ENCODE measurements at places on chromosomes 16 and 17.

- DNase-seq, result no peak
These were observed 502.9 kb downstream of the GRIN2A start for GRCh38 chr16:9679213-9679767.

DNA sequence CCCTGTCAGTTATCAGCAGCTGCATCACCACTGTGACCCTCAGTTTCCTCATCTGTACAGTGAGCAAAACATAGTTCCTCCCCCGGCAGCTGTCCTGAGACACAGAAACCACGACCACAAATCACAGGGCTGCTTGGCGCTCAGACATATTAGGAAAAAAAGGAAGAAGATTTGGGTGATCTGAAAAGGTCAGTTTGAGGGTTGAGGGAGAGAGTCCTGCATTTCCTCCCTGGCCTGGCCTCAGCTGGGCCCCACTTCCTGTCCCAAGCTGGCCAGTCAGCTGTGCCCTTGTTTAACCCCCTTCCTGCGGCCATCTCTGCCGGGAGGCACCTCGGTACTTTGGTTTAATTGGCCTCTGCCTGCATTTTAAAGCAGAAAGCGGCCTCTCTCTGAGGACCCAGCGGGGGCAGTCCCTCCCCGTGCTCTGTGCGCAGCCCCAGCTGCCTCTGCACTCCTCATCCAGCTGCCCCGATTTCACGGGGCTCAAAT lies 24.0 kb upstream of the CIBAR2 start:
- no peak for DNase-seq

DNA sequence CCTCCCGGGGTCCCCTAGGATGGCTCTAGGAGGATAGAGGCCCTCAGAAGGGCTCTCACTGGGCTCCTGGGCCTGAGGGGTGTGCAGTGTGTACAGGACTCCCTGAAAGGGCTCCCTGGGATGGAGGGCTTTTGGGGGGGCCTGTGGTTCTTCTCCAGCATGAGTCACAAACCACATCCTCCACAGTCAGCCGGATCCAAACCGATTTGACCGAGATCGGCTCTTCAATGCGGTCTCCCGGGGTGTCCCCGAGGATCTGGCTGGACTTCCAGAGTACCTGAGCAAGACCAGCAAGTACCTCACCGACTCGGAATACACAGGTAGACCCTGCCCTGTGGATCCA lies 4.5 kb downstream of the TRPV2 start:
- no peak for DNase-seq

DNA sequence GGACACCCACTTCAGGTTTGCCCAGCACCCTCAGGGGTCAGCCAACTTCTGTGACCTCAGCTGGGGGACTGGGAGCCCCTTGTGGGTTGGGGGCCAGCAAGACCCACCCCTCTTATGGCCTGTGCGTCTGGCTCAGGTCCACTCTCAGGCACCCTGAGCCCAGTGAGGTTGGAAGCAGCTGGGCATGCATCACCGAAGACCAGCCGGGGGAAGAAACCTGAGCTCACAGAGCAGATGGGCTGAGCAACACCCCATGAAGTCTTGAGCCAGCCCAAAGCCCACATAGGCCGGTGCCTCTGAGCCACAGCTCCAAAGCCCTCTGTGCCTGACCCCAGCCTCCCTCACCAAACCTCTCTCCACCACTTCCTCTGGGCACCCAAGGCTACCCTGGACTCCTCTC lies 166.7 kb downstream of the RBFOX3 start:
- no peak for DNase-seq

DNA sequence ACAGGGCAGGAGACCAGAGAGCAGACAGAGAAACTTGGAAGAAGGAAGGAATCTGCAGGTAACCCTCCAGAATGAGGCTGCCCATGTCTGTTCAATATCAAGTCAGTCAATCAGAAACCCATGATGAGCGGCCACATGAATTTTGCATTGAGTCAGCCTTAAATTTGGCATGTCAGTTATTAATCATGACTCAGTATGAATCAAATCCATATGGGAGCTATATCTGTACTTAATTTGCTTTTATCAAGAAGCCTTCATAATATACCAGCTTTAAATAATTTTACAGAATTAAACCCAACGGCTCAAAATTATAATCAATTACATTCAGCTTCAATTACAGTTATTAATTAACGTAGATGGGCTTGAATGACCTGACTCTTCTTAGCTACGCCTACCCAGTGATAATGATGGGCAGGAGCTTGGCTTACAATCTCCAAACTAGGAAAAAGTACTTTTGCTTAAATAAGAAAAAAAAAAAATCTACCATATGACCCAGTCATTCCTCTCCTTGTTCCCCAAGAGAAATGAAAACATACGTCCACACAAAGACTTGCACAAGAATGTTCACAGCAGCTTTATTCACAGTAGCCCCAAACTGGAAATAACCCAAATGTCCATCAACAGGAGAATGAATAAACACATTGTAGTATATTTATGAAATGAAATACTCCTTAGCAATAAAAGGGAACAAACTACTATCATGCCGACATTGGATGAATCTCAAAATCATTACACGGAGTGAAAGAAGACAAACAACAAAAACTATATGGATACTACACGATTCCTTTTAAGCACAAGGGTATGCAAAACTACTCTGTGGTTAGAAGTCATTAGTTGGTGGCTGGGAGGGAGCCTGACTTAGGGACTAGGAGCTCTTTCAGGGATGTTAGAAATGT lies 48.6 kb downstream of the SLC39A11 start:
- no peak for DNase-seq

DNA sequence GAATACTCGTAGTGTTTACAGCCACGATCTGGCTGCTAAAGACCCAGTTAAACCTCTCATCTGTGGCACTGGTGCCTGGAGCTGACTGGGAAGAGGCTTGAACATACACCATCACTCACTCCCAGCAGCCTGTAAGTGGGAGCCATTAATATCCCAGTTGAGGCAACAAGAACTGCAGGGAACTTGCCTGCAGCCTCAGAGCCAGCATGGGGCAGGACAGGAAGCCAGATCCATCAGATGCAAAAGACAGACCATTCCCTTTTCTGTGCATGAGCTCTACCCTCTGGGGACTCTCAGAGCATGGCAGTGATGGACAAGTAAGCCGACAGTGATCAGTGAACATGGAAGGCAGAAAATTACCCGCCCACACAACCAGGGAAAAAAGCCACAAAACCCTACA lies 91.8 kb downstream of the TMEM132E start:
- no peak for DNase-seq

GRCh38 chr17:80705988-80706387 lies 161.3 kb downstream of the RPTOR start:
- DNase-seq, result no peak

- no peak for DNase-seq
These were observed 30.5 kb upstream of the NXPH3 start for GRCh38 chr17:49545007-49545660.

- DNase-seq, result peak; percentile 92
These were observed at the start of gene RUNDC3A for GRCh38 chr17:44308320-44308818. Gene RUNDC3A, plus strand, starts transcription at chr17:44308601. Its CDS starts 232 bp downstream, at chr17:44308833.

DNA sequence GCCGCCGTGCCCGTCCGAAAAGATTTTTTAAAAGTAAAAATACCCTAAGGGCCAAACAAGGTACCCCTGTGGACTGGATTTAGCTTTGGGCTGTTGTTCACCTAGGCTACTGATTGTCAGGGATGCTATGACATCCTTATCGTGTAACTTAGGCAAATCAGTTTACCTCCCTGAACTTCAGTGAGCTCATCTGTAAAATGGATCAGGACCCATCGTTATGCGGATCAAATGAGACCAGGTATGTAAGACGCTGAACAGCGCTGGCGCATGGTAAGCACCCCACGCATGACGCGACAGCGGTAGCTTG lies 658 bp upstream of the ZNF771 start:
- no peak for DNase-seq

DNA sequence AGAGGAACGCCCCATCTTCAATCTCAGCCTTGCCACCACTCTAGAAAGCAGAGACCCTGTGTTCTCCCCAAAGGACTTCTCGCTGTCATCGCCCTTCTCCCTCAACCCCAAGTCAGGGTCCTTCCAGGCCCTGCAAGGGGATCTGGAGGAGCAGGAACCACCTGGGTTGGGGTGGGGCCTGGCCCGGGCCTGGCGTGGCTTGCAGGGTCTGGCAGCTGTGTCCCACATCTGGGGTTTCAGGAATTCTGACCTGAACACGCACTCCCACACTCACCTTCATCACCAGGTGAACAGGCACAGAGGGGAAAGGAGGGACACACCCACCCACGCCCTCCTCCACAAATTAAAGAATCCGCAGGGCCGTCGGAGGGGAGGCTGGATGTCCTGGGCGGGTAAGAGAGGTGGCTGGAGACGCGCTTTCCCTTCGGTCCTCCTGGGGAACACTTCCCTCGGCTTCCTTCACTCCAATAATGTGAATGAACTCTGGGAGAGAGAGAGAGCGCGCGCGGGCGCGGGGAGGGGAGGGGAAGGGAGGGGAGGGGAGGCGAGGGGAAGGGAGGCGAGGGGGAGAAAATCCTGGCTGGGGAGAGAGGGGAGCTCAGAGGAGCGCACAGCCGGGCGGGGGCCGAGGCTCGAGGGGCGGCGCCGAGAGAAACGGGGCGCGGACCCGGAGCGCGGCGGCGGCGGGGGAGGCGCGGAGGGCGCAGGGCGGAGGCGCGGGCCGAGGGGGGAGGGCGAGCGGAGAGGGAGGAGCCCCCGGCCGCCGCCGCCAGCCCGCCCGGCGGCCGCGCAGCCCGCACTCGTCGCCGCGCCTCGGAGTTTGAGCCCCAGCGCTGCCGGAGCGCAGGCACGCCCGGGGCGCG lies at the start of gene CACNG4:
Gene CACNG4 (plus strand): TSS at position 799 of the 863 bp plus-strand sequence. CDS start 205 bp downstream, outside the sequence.
- peak; percentile 73 for DNase-seq

DNA sequence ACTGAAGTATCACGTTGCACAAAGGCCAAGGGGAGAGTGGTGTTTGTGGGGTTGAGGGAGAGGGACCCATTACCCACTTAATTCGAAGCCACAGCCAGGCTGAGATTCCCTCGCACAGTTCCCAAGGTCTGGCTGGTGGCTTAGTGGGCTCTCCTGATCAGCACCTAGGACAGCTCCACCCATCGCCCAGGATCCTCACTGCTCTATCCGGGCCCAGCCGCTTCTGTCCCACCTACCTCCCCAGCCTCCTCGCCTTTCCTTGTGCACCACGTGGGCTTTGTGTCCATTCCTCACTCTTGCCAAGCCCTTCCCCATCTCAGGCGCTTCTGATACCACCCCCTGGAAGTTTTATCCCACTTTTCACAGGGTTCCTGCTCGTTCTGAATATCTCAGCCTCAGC lies 163.5 kb downstream of the CCT6B start:
- peak; percentile 84 for DNase-seq

DNA sequence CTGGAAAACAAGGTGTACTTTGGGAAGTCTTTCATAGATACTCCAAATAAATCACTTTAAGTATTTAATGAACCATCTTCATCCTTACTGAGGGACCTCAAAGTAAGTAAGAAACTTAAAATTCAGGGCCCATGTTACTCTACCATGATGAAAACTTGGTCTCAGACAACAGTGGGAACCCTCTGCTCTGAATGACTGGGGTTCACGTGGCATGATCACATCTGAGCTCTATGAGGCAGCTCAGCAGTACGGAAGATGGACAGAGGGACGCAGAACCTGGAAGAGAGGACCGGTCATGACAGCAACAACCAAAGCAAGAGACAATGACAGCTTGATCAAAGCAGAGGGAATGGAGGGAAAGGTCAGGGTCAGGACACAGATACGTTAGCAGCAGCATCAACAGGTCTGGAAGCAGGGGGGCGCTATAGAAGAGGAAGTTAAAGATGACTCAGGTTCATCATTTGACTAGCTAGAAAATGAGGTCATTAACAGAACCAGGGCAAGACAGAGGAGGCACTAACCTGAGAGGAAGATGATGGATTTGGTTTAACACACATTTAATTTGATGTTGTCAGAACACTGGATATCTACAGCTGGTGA lies 9.5 kb downstream of the XPO6 start:
- no peak for DNase-seq

GRCh38 chr17:28394337-28395116 lies 11.5 kb downstream of the SLC46A1 start:
- DNase-seq, result no peak

- no peak for DNase-seq
These were observed 7.9 kb downstream of the RPTOR start for GRCh38 chr17:80552523-80552922.

GRCh38 chr16:13797718-13798117 lies 122.2 kb upstream of the ERCC4 start:
- DNase-seq, result no peak

- no peak for DNase-seq
These were observed 17.3 kb downstream of the RFFL start for GRCh38 chr17:35046245-35046644.

DNA sequence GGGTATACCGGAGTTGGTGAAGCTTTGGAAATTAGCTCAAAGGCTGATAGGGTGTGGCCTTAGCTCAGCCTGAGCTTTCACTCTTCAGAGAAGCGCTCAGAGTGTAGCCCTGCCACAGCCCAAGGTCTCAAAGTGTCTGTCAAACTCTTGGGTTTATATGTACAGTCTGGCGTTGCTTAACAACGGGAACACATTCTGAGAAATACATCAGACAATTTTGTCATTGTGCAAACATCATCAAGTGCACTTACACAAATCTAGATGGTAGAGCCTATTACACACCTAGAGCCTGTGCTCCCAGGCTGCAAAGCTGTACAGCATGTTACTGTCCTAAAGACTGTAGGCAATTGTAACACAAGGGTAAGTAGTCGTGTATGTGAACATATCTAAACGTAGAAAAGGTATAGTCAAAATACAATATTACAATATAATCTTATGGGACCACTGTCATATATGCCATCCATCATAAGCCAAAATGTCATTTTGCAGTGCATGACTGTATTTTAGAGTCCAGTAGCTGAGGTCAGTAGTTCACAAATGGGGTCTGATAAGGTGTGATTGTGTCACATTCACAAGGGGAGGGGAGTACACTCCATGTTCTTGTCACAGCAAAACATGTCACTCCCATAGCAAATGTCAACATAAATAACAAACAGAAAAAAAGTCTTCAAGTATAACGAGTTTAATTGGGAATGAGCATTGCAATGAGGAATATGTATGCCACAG lies 20.6 kb downstream of the CHAD start:
- DNase-seq, result no peak

DNA sequence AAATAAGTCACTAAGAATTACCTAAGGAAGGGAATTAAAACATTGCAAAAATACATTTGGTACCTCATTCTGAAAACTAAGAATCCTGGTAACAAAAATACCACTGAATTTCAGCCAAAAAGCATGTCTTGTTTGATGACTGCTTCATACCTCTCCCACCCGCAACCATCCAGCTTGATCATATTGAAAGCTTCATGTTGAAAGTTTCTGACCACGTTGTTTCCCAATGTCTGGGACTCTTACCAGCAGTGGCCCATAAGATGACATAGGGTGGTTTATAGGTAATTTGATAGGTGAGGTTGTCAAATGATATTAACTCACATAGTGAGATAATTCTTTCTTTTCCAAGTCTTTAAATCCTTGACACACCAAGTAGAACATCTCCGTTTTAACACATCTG lies 139.3 kb downstream of the CDH11 start:
- no peak for DNase-seq

DNA sequence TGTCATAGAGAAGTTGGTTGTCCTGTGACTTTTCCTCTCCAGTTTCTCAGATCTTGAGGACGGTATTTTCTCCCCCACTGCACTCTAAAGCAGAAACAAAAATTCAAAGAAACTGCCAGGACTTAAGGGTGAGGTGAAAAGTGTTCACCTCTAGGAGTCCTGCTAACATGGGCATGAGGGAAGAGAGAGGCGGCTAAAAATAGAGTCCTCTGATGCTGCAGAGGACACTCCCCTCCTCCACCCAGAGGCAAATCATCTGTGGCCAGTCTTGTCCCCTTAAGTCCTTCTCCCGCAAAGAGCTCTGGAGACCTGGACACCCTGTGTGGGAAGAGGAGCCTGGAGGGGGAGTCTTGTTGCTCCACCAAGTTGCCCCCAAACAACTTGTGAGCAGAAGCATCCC lies 4.7 kb upstream of the DDX19A start:
- DNase-seq, result no peak

GRCh38 chr17:45413498-45413923 lies 19.2 kb downstream of the ARHGAP27 start:
- DNase-seq, result no peak
